Neural progenitor cell (in vitro differentiated cells): ENCODE measurements at places on chromosomes 7 and 10.
A peak's percentile ranks its signal among the peaks of the same experiment; 100 is the strongest.

DNA sequence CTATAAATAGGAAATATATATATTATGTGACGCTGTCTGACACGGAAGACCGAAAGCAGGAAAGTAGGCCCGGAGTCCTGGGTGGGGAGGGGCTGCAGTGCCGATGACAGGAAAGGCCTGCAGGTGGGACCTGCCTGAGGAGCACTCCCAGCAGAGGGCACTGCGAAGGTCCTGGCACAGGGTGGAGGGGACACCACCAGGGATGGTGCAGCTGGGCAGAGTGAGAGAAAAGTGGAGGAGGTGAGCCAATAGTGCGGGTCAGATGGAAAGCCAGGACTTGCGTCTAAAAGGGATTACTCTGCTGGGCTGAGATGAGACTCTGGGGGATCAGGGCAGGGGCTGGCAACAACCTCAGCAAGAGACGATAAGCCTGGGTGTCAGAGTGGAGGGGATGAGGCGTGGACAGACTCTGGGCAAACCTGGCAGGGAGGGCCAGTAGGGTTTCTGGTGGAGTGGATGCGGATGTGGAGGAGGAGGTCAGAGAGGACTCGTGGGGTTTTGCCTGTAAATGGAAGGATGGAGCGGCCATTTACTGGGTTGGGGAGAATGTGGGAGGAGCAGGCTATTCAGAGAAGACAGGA, 118.2 kb upstream of the ZNF746 start:
- DNase-seq = peak; percentile 8

GRCh38 chr7:156173748-156174353, 361.6 kb upstream of the SHH start:
- DNase-seq = no peak

DNA sequence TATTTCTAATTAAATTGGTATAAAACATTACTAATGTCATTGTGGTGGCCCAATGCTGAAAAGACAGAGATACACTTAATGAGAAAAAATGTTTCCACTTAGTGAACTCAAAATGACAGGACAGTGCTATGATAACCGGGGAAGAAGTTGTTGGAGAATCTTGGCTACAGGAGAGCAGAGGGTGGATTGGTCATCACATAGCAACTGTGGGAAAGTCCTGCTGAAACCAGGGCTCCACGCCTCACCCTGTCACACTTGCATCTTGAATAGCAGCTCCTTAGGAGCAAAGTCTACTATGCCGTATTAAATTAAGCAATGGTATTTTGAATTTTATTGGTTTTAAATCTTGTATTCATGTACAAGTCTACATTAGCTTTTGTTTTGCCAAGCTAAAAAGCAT, 225.5 kb downstream of the KLF6 start:
- DNase-seq = no peak

DNA sequence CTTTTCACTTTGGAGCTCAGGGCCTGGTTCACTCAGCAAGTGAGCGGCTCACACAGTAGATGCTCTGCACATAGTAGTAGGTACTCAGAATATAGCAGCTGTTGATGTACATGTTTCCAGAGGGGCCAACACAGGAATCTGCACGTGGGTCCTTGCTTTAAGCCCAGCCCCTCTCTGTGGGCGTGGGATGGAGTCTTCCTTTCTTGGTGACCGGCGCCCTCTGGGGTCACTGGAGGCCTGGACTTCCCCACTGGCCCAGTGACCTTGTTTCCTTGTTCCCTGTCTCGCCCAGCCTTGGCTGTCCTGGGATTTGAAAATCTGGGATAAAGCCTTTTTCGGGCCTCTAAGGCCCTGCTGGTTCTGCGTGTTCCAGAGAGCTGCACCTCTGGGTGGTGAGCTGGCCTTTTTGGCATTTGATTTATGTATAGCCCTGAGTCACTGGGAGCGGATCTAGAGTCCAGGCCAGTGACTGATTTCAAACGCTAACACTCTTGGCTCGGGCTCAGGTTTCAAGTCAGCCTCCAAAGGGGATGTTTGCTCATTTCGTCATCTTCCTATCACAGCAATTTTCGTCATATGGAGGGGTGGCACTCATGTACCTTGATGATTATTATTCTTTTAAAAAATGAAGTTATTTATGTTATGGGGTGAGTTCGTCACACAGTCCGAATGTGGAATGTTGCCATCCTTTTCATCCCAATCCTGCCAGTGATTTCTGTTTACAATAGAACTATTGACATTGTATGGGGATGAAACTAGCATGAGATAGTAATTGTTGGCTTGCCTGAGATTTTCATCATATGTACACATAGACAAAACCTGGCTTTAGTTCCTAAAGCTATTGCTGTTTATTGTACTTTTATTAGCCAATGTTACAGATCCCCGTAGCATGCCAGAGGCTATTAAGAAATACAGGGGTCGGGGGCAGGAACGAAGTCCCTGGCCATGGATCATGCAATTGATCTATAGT, 65.5 kb downstream of the CUX1 start:
- peak; percentile 56 for DNase-seq

GRCh38 chr7:91557789-91558404, 293.7 kb downstream of the FZD1 start:
- no peak for DNase-seq

DNA sequence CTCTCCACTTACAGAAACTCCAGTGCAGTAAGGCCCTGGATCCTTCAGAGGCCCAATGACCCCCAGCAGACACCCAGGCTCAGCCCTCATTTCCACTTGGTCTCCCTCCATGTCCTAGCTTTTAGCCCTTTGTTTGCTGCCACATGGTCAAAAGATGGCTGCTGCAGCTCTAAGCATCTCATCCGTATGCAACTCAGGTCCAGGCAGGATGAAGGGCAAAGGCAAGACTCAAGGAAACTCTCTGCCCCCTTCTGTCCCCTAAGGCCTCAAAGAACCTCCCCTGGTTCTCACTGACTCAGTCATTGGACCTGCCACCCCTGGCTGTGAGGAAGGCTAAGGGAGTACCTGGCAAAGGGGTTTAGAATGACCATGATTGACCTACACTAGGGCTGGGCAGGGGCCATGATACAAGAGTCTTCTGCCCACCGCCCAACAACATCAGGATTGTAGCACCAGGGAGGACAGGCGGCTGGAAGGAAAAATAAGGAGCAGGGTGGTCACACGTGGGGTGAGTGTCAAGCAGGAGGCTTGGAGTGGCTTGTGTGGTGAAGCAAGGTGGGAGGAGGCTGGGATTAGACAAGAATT, 303.8 kb upstream of the ZMIZ1 start:
- no peak for DNase-seq

GRCh38 chr7:99625321-99625720, 8.6 kb downstream of the ZSCAN25 start:
- DNase-seq = no peak

DNA sequence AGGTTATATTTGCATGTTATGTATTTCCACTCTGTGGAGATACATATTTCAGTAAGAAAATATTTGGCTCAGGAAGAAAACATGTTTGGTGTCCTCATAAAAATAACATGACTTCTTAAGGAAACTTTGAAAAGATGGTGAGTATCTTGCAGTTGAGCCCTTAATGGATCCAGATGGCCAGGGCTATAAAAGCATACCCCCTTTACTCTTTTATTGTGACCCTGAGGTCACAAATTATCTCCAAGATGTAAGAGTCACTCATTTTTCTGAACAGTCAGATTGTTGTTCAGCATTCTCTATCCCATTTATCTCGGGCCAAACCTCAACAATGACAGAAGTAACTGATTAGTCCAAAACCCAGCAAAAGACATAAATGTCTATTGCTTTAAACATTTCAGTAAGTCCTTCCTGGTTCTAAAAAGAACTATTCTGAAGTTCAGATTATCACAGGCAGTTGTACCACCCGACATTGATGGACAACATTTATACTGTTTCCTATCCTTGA, 539.4 kb downstream of the PARD3 start:
- DNase-seq = no peak

DNA sequence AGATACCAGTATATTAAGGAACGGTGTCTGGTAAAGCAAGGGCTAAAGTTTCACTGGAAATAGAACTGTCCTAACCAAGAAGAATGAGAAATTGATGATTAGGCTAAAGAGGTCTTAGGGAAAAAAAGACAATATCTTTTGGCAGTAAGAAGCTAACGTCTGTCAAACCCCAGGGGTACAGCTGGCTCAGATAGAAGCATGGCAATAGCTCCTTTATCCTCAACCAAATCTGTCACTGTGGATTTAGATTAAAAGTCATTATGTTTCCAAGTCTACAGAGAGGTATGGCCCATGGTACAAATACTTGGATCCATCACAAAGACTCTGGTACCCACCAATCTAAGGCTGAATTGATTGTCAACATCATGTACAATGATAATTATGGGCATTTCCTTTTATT, 8.6 kb upstream of the SLC16A9 start:
- no peak for DNase-seq

- DNase-seq = peak; percentile 81
These were observed 135.0 kb downstream of the ACTR3B start for GRCh38 chr7:152894295-152895170.

GRCh38 chr7:157980774-157981173, 606.8 kb downstream of the PTPRN2 start:
- DNase-seq = no peak

DNA sequence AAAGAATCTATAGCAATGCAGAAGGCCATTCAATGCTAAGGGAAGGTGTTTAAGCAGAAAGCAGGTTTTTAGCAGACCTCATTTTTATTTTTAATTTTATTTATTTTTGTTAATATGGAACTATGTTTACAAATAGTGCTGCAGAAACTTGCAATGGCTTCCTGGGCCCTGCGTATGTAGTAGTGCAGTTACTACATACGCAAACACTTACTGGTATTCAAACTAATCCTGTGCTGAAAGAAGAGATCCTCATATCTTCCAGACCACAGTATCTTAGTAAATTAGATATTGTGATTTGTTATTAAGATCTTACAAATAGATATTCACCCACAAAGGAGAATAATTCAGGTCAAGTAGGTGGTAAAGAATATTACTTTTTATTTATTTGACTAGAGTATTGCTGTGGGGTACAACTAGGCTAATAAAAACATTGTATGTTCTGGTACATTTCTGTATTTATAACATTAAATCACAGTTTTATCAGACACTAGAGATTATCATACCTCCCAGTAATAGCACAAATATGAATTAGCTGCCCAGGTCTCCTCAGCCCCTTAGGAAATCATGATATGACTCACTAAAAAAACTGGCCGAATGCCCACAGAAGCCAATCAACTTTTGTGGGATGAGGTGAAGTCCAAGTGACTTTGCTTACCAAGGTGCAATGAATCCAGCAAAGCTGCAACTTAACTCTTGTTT, 57.6 kb downstream of the RNLS start:
- DNase-seq = no peak

DNA sequence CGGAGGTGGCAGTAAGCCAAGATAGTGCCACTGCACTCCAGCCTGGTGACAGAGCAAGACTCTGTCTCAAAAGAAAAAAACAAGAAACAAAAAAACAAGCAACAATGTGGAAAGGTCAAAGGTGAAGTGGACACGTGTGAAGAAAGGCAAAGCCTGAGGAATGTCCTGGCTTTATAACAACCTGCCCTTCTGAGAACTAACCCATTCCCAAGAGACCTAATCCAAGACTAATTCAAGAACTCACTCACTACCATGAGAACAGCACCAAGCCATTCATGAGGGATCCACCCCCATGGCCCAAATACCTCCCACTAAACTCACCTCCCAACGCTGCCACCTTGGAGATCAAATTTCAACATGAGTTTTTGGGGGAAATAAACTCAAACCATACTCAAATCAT, 47.5 kb upstream of the KIF5B start:
- DNase-seq = peak; percentile 44
